ENCODE measurements at places on chromosomes 5 and 9.

- DNase-seq: no peak
Measured at GRCh38 chr9:112354081-112354743, 20.8 kb upstream of the PTBP3 start.

- no peak for DNase-seq
Measured at GRCh38 chr5:134103397-134103796, 11.1 kb upstream of the TCF7 start.

DNA sequence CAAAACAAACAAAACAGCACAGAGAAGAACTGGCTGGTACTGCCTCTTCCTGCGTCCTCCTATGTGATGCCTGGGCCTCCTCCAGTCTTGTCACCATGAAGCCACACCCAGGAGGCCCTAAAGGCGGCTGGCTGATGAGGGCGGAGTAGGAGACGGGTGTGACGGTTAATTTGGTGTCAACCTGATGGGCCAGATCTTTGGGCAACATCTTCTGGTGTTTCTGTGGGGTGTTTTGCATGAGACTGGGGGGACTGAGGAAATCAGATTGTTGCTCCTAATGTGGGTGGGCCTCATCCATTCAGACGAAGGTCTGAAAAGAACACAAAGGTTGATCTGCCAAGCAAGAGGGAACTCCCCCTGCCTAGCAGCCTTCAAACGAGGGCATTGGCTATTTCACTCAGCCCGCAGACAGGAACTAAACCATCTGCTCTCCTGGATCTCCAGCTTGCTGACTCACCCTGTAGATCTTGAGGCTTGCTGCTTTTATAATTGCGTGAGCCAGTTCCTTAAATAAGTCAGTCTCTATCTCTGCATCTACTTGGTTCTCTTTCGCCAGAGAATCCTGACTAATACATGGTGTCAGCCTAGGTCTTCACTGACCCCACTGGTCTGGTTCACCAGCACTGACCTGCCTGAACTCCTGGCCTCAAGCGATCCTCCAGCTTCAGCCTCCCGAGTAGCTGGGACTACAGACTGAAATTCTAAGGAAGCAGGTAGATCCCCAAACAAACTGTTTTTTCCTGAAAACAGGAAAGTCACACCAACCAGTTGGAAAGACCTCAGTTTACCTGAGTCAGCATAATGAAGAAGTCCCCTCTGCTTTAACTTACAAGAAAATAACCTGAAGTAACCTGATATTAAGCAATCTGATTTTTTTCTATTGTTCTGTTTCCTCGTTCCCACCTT is 12.8 kb upstream of the ZFP62 start:
- no peak for DNase-seq

DNA sequence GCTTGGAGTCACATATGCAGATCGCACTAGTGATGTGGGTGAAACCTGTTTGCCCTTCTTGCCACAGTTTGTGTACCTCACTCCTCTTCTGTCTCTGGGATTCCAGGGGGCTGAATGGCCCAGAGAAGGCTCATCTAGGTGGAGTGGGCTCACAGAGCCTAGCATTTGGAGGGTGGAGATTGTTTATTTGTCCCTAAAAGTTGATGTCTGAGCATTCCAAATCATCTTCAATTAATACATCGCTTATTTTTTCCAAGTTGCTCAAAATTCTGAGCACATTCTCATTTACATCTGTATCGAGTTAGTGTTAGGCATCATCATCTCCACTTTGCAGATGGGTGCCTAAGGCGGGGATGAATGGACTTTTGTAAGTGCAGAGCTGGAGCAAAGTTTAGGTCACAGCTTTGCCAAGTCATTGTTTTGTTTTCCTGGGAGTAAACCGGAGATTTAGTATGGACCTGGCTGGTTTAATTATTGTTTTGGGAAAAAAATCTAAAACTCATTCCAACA is 2.0 kb downstream of the ABL1 start:
- DNase-seq: no peak

DNA sequence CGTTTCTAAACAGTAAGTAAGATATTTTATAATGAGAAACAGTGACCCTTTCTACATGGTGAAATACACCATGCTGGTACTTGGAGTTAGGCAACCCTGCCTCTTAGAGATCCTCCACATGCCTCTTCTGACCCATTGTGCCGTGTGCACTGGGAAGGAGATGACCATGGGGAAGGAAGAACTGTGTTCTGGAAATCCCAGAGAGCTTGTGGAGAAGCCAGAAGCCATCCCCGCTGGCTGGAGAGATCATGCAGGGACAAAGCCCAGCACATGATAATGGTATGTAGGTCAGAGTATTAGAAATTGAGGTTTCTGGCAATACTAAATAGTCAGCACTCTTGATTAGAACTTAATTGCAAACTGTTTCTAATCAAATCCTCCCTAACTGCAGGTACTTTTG is 307.3 kb downstream of the FBXL7 start:
- DNase-seq: no peak

DNA sequence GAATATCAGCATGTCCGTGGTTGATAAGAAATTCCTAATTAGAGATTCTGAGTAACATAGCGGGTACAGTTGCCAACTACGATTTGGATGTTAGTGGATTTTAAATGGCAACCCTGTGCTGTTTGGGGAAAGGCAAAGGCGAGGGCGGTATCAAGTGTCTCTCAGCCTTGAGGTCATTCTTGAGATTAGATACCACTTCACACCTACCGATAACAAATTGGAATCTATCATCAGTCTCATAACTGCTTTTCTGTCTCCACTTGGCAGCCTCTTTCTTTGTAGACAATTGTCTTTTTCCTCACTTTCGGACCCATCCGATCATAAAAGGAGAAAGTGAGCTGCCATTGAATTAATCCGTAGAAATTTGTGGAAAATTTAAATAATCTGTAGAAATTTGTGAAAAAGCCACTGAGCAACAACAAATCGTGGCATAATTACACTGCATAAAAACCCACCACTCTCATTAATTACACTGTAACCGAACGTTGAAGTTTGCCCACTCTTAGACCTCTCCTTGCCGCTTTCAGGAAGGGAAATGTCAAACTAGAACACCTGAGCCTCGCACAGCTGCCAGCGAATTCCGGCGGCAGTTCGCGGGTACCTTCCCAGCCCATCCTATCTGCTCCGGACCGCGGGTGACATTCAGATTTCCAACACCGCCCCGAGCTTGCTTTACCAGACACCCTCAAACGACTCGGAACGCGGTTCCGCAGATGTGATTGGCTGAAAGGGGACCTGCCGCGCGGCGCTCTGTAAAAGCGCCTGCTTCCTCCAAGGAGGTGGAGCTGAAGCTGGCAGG is 849 bp upstream of the RGMB start:
- peak; percentile 52 for DNase-seq

GRCh38 chr5:178163772-178164735 is 10.4 kb upstream of the NHP2 start:
- DNase-seq: peak; percentile 78

- DNase-seq: no peak
Measured at GRCh38 chr9:120387257-120388002, 192.5 kb downstream of the CDK5RAP2 start.

GRCh38 chr5:135480511-135480910 is 28.4 kb upstream of the TIFAB start:
- DNase-seq: no peak

- no peak for DNase-seq
Measured at GRCh38 chr5:162324328-162324727, 256.8 kb downstream of the GABRG2 start.

DNA sequence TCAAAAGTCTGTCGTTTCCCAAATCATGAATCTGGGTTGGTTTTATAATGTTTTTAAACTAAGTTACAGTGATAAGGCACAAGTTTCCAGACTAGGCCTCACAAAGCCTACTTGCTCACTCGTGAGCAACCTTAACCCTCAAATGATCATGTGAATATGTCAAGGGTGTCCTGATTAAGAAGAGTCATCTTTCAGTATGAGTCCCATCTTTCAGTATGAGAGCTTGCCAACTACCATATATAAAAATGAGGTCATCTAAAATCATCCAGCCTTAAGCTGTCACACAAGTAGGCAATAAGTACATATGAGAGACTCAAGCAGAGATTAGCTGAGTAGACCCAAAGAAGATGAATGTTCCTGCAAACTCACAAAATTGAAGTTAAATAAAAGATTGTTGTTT is 668.4 kb upstream of the FAM174A start:
- DNase-seq: no peak

GRCh38 chr9:97096793-97097192 is 57.9 kb upstream of the CTSV start:
- no peak for DNase-seq

- no peak for DNase-seq
Measured at GRCh38 chr5:38060354-38060753, 198.0 kb upstream of the EGFLAM start.

GRCh38 chr9:133306242-133307204 is 29.5 kb downstream of the SURF6 start:
- DNase-seq: no peak
